Stimulated activated naive CD8-positive, alpha-beta T cell treated with anti-CD3 and anti-CD28 coated beads, Interleukin-15, amount 100 ng/mL, for 72 hours (primary cell): ENCODE measurements at places on chromosomes 13 and 19.
A peak's percentile ranks its signal among the peaks of the same experiment; 100 is the strongest.

DNA sequence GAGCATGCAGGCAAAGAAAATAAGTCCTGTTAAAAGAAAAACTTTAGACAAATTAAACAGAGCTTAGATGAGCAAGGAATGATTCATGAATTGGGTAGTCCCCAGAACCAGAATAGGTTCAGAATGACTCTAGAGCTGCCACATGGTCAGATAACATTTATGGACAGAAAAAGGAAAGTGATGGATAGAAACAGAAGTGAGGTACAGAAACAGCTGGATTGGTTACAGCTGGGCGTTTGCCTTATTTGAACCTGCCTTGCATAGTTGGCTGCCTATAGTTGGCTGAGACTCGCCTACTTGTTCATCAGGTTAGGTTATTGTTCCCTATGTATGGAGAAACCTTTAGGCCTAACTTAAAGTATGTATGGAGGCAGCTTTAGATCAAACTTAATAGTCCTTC lies 35.4 kb downstream of the WDFY2 start:
- no peak for DNase-seq

- no peak for DNase-seq
Measured at GRCh38 chr13:36718686-36719085, 44.9 kb downstream of the SERTM1 start.

- peak; percentile 76 for DNase-seq
Measured at GRCh38 chr19:15551293-15552004, 43.1 kb downstream of the CYP4F22 start.

DNA sequence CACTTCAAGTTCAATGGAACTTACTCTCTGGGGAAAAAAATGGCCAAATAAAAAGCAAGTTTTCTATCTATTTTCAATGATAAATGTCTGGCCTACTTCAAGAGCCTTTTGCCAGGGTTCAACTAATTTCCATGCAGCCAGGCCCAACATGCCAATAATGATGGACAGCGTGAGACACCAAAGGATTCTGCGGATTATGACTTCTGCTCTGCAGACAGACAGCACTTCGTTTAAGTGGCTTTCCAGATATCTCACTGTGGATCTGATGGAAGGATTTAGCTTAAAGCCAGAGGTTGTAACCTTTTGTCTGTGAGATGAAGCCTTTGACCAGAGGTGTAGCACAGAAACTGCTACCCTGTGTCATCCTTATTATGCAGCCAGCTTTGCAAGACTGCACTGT lies 614.2 kb downstream of the DCT start:
- DNase-seq = no peak

DNA sequence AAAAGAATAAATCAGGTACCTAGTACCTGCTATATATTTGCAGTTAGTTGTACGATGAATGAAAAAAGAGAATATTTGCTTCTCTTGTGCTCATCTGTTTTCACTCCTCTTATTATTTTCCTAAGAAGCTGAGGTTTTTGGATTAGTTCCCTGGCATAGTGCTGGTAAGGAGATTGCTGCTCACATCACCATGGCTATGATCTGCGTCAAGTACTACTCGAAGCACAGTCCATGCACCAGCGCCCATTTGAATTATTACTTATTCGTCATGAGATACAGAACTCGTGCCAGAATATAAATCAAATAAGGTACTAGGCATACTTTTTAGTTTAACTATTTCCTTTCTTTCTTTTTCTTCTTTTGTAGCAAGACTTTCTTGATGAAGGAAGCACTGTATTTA lies 7.1 kb downstream of the SERTM1 start:
- no peak for DNase-seq

- no peak for DNase-seq
Measured at GRCh38 chr19:29952177-29952576, 10.1 kb downstream of the URI1 start.

GRCh38 chr19:33468361-33469170 lies 53.0 kb downstream of the PEPD start:
- DNase-seq = no peak

DNA sequence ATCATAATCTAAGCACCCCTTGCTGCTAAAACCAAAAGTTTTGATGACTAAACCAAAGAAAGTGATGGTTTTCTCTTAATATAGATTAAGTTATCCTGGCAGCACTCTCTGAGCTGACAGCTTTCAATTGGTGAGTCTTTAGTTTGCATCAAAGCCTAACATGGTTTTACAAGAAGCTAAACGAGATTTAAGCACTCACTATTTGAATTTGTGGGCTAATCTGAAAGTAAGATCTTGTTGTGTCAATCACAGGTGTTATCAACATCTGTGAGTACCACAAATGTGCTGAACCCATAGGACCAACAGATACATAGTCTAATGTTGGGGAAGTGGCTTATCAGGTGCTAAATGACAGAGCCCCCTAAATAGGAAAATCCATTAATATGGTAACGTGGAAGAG lies 223.9 kb downstream of the LHFPL6 start:
- DNase-seq = no peak

- no peak for DNase-seq
Measured at GRCh38 chr19:52142001-52142595, 2.4 kb upstream of the ZNF616 start.

DNA sequence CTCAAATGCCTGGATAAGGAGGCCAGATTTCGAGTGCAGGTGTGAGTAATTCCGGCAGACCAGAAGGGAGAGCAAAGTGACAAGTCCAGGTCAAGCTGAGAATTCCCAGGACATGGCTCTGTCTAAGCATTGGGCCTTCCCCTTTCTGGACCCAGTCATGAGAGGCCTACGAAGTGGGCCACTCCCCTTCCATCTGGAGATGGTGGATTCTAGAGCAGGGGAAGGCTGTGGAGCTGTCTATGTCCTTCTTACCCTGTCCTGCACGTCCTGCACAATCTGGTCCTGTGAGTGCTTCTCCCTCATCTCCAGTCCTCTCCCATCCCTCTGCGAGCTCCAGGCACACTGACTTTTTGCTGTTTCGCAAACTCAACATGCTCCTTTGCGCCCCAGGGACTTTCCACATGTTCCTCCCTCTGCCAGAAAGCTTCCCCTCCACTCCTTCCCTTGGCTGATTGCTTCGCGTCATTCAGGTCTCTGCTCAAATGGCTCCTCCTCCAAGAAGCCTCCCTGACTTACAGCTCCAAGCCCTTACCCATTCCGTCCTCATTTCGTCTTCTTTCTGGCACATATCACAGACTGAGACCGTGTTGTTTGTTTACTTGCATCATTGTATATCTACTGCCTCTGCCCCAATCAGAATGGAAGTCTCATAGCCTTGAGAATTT lies 193.2 kb downstream of the URI1 start:
- DNase-seq = no peak

DNA sequence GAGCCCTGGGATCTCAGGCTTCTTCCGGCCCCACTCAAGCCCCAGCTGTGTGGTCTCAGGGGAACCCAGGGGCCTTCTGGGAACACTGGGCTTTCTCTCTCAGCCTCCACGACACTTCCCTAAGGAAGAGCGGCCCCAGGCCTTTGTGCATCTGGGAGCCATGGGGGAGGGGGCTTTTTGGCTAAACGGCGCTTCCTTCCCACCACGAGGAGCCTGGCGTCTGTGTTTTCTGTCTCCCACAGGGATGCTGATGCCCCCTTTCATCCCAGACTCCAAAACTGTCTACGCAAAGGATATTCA lies 24.2 kb upstream of the TMEM255B start:
- no peak for DNase-seq

DNA sequence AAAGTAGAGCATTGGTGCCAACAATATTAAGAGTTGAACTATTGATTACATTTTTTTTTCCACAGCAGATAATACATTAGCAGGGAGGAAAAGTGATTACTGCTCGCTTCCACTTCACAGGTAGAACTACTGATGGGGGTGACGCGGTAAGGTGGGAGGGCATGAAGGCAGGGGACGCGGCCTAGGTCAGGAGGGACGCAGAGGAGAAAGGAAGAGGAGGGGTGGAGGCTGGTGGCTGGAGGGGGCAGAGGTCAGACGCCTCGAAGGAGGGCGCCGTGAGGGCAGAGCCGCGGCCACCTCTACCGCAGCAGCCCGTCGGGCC lies 287 bp upstream of the B3GLCT start:
- DNase-seq = no peak

DNA sequence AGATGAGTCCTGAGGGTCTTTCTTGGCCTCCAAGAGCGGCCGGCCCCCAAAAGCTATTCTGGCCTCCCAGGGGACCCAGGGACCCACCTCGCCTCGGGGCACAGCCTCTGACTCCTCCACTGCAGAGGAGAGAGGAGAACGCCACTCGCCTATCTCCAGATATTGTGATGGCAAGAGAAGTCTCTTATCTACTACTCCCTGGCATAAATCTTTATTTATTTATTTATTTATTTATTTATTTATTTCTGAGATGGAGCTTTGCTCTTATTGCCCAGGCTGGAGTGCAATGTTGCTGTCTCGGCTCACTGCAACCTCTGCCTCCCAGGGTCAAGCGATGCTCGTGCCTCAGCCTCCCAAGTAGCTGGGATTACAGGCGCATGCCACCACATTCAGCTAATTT lies 11.0 kb downstream of the SLC7A9 start:
- DNase-seq = no peak

- no peak for DNase-seq
Measured at GRCh38 chr19:38888876-38889275, 10.5 kb downstream of the SIRT2 start.

- no peak for DNase-seq
Measured at GRCh38 chr19:2064395-2064787, 13.3 kb upstream of the MKNK2 start.

DNA sequence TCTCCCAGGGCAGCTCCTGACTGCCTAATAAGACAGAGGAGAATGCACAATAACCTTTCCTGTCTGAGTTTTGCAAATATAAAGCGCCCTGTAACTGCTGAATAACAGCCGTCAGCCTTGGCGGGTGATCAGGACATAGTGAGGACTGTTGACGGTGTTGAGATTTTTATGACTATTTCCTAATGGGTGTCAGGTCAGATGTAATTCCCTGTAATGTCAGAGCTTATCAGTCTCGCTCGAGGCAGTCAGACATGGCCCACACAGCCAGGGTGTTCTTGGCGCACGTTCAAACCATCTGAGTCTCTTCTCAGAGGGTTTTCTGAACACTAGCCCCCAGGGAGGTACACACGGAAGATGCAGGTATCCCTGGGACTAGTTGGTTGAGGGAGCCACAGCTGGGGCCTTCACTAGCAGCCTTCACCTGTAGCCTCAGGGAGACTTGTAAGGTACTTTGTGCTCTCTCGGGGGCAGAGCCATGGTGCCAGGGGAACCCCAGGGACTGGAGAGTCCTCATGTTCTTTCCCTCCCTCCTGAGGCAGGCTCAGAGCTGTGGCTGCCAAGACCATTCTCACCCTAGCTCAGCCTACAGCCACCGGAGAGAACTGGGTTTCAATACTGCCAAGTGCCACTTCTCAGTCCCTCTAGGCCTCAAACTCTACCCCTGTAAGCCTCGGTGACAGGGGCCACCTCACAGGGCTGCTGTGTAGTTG lies 213.1 kb downstream of the UQCRFS1 start:
- DNase-seq = no peak

- DNase-seq = no peak
Measured at GRCh38 chr19:42538841-42539709, 10.8 kb upstream of the CEACAM1 start.

- DNase-seq = peak; percentile 59
Measured at GRCh38 chr13:112968910-112969691, at the start of gene MCF2L. TSS of gene MCF2L (plus strand) at chr13:112969214. CDS start at chr13:112969380, 166 bp downstream.

DNA sequence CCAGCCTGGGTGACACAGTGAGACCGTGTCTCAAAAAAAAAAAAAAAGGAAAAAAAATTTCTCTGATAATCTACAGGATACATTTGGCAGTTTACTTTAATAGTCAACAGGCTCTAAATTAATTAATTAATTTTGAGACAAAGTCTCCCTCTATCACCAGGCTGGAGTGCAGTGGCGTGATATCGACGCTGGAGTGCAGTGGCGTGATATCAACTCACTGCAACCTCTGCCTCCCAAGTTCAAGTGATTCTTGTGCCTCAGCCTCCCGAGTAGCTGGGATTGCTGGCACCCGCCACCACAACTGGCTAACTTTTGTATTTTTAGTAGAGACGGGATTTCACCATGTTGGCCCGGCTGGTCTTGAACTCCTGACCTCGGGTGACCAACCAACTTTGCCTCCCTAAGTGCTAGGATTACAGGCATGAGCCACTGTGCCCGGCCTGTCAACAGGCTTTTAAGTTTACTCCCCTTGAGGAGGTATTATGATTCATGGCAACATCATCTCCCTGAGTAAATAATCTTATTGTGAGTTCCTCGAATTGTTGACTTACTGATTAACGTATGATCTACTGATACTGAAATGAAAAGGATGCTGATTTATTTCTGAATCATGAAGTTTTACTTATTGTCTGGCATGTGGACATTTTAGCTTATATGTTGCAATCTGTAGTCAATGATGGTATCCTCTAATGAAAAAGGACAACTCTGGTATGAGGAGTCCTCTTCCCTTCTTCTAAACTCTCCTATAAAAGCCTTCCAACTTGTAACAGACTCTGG lies 21.3 kb upstream of the MTRF1 start:
- no peak for DNase-seq

DNA sequence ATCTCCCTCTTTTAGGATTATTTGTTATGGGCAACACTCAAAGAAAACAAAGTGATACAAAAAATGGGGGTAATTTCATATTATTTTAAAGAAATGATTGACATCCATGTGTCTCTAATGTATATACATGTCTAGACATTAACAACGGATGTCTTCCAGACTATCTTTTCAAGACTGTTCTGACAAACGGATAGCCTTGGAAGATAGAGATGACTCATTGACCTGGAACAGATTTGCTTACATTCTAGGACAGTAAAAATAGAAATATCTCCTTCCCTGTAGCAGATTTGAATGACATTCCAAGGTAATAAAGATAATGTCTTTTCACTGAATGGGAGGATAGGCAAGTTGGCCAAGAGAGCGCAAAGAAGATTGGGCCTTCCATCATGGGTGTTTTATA lies 26.2 kb upstream of the SLITRK6 start:
- DNase-seq = no peak

DNA sequence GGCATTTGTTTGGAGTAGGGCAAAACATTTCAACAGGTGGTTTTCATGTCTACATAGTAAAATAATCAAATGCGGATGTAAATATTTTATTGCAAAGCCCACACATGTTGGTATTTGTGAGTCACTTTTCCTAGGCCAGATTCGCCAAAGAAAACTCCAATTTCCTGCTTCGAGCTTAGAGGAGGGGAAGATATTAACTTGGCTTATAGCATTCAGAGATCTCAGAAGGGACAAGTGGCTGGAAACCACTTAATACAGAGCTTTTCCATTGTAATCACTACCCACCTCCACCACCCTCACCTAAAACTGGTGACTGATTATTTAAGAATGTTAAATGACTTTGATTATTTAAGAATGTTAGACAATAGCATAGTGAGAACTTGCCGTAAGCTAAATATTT lies 530.6 kb upstream of the SPRY2 start:
- DNase-seq = no peak

DNA sequence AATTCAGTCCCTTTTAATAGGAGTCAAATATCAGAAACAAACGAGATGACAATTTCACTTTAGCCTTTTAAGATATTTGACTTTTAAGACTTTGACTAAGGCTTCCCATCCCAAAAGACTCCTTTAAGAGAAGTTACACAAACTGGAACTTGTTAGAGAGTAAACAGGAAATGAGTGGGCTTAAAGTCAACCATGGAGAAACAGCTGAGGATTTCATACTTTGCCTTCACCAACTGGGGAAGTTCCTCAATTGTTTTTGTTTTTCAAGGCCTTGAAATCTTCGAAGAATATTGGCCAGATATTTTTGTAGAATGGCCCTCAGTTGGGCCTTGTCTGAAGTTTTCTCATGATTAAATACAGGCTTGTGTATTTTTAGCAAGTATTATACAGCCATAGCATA lies 227.3 kb downstream of the POU4F1 start:
- no peak for DNase-seq
